ENCODE measurements at places on chromosomes 12 and 14. TPM values are rescaled to one million over a fixed set of nuclear protein-coding genes. Genes with fewer than 3 reads are reported as not detected.

DNA sequence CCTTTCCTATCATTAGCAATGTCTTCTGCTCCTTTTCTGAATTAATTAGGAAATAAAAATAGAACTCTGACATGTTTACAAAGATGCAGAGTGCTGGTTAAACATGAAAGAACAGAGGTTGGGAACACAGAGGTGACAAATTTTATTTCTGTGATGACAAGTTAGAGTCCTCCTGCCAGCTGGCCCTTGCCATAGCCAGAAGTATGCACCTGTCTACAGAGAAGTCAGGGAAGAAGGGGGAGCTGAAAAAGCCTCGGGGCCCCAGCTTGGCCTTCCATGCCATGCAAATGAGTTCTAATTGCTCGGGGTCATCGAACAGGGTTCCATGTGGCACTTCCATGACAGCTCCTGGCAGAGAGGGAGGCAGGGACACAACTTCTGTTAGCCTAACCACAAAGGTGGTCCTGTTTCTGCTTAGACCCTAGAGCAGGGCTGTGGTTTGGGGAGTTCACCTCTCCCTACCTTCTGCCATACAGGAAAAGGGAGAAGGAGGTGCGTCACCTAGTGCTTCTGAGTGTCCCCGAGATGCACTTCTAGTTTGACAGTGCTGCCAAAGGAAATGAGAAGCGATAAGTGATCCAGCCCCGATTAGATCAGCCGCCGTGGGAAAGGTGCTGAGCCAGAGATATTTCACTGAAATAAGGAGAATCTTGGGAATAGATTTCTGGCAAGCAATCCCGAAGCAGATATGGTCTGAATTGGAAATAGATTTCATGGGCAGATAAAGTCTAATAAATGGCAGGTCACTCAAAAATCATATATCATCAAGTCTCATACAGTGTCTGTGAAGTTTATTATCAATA lies 155.8 kb upstream of the FOXN3 start:
- DNase-seq = no peak

DNA sequence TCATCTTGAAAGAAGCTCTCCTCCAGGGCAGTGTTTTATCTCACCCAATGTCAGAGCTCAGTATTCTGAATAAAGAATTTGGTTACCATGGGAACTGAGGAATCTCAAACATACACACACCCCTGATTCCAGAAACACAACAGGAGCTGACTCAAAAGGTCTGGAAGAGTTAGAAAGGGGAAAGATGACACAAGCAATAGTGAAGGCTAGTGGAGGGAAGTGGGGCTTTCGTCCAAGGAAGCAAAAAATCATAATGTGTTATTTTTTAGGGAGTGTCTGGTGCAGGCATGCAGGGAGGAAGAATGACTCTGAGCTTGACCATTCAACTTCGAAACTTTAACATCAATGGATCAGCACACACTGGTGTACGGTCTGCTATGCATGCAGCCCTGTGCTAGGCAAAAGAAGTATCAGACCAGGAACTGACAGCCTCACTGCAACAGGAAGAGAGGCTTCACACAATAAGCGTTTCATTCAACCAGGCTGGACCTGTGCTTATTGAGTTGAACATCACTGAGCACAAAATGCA lies 20.3 kb downstream of the HEBP1 start:
- DNase-seq = no peak

Gene HSPA2
- 2.7 TPM for total RNA-seq

Gene OR6C2
- total RNA-seq = not detected

Gene LRRIQ1
- 13.1 TPM for total RNA-seq

Gene KRT75
- not detected for total RNA-seq

GRCh38 chr12:87925021-87925420 lies 104.2 kb downstream of the C12orf50 start:
- no peak for DNase-seq

GRCh38 chr14:72863216-72864006 lies 30.5 kb downstream of the DPF3 start:
- no peak for DNase-seq

Gene RPL10L
- total RNA-seq = not detected

Gene KRT71
- total RNA-seq = not detected

Gene RAD51AP1
- total RNA-seq = 33.4 TPM

Gene P2RX2
- total RNA-seq = 0.19 TPM

GRCh38 chr12:80580254-80580653 lies 127.2 kb upstream of the MYF6 start:
- no peak for DNase-seq

- no peak for DNase-seq
Measured at GRCh38 chr14:92586963-92587699, 73.5 kb downstream of the RIN3 start.

DNA sequence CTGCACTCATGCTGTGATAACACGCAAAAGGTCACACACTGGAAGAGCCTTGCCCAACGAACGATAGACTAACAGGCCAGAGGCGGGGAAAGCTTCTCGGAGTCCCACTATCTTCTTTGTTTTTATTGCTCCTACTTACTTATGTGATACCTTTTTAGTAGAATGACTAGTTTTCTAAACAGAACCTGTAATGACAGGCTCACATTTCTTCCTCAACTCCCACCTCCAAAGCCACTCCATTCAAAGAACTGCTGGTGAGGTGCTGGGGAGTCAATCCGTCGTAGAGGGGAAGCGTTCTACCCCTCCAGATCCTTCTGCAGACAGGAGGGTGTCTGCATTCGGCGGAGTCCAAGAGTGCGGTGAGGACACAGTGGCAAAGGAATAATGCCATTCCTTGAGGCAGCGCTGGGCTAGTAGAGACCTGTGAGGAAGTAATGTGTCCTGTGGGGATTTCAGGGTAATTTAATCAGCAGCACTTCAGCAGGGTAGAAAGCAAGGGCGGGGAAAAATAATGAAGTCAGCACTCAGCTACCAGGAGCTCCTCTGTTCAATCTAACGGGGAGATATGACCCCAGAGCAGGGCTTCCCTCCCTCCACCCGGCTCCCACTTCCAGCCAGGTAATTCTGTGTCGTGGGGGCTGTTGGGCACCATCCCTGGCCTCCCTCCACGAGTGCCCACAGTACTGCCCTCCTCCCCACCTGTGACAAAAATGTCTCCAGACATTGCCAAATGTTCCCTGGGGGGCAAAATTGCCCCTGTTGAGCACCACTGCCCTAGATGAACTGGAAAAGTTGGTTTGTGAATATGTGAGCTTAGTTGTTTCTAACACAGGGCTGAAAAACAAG lies 25.2 kb downstream of the SPRING1 start:
- no peak for DNase-seq

DNA sequence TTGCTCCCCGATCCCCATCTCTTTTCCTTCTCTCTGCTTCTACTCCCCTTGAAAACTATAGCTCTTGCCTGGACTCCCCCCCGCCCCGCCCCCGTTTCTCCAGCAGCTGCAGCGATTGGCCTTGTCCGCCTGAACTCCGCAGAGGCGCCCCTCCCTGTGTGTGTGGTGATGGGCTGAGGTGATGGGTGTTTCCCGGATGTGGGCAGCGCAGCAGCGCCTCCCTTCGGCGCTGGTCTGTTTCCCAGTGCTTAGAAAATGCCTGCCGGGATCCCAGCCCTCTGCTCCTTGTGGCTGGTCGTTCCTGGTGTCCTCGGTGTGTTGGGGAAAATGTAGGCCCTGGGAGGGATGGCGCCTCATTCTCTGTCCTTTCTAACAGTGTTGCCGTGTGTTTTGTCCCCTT lies 43.3 kb downstream of the GALNT8 start:
- DNase-seq = no peak

GRCh38 chr14:92884410-92884809 lies 38.5 kb upstream of the CHGA start:
- DNase-seq = no peak

Gene TAS2R42
- not detected for total RNA-seq

GRCh38 chr12:113232089-113232839 lies 11.0 kb downstream of the TPCN1 start:
- no peak for DNase-seq

DNA sequence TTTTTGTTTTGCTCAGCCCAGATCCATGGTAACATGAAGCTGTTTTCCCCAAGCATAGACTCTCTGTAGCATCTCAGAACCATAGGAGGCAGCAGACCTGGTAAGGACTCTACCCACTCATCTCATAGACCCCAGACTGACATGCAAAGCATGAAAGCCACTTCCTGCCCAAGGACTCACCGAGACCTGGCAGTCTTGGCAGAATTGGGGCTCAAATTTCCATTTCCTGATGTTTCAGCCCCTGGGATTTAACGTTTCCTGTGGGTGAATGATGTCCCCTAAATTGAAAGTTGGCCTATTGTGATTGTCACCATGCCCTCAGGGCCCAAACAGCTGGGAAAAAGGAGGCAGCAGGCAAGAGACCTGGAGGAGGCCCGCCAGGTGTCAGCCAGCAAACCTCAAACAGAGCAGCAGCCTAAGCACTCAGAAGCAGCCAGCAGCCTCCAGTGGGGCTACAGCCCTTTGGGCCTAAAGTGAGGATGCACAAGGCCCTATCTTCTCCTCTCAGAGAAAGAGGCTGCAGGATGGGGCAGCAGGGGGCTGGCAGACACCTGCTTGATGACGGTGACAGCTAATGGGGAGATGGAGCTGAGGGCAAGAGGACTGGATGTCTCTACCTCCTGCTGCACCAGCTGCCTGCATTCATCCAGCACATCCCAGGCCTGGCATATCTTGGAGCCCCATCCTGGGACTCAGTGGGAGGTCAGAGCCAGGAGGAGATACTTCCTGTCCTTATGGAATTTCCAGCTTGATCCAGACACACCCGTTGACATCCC lies 8.5 kb downstream of the KRT85 start:
- no peak for DNase-seq

Gene PLBD2
- 48.0 TPM for total RNA-seq

Gene RAD51B
- 24.7 TPM for total RNA-seq

Gene FAIM2
- total RNA-seq = not detected

Gene GRIP1
- 40.4 TPM for total RNA-seq

GRCh38 chr14:77520555-77520954 lies 21.9 kb upstream of the ISM2 start:
- no peak for DNase-seq

GRCh38 chr12:105443802-105444652 lies 113.5 kb downstream of the C12orf75 start:
- DNase-seq = no peak

Gene JPH4
- not detected for total RNA-seq

Gene PWP1
- 35.8 TPM for total RNA-seq

DNA sequence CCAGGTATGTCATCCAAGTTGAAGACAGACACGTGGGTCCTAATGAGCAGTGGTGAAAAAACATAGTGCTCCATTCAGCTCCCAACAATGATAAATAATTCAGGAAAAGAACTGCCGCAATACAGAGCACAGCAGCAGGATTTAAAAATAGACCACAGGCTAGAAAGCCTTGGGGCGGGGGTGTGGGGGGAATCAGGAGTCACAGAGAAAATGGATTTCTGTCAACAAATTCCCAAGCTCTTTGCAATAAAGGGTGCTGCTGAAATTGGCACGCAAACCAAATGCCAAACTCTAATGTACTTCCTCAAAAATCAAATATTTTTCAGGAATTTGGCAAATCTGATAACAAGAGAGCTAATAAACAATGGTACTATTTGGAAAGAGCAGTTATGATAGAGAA lies 58.6 kb downstream of the R3HDM2 start:
- no peak for DNase-seq

Gene HOTAIR
- total RNA-seq = not detected

Gene AJUBA
- 97.1 TPM for total RNA-seq

DNA sequence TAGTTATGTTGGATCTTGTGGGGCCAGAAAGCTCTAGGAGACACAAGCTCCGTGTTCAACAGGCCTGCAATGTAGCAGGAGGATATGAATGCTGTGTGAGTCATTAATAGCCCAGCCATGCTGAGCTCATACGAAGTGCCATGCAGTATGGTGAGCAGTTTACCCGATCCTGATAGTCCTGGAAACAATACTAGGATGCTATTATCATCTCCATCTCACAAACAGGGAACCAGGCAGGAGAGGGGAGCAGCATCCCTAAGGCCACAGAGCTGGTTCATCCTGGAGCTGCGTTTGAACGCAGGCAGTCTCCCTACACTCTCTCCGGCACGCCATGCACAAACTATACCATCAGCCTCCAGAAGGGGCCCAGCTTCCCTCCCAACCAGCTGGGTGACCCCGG lies 20.5 kb downstream of the TTC7B start:
- DNase-seq = no peak

Gene FAM222A
- total RNA-seq = 11.6 TPM

DNA sequence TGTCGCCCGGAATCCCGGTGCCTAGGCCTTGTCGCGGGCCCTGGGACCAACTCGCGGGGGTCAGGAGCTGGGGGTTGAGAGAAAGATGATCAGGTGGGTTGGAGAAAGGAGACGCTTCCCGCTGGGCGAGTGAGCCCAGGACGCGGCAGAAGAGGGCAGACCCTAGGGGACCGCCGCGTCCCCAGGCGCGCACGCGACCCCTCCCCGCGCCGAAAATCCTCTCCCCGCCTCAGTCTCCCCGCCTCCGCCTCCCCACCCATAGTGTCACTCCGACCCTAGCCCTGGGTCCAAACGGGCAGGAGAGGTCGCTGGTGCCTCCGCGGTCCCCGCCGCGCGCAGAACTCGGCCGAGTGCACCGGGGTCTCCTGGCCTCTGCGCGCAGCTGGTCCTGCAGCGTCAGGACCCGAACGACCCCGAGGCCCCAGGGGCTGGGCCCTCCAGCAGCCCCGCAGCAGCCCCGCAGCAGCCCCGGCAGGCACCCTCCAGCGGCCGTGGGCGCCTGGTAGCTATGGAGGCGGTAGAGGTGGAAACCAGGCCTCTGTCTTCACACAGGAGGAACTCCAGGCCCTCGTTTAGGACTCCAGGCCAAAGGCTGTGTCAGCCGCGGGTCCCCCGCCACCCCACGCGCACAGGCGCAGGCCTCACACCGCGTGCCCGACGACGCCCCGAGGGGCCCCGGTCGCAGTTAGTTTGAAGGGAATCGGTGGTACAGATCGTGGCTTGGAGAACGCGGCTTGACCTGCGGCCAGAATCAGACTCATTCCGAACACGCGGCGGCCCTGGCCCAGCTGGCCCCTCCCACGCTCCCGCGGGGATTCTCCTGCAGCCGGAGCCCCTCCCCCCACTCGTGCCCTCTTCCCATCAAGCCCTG lies 60.1 kb upstream of the EIF5 start:
- DNase-seq = no peak

DNA sequence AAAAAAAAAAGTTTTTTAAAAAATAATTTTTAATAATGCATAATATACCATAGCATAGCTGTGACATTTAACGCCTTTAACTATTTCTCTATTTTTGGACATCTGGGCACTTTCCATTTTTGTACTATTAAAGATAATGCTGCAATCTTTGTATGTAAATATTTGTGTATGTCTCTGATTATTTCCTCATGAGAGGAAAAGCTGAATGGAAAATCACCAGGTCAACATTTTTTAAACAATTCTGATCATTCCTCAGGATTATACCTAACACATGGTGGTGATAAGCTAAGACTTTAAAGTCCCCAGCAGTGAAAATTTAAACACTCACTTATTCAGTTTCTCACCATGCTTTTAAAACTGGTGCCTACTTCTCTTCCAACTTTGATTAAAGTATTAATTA lies 31.3 kb upstream of the NR1H4 start:
- no peak for DNase-seq

Gene CPM
- 28.0 TPM for total RNA-seq

All from progenitor cell of endocrine pancreas (in vitro differentiated cells).